ENCODE measurements at places on chromosomes 3 and 15. TPM values are rescaled to one million over a fixed set of nuclear protein-coding genes. Genes with fewer than 3 reads are reported as not detected.

SPESP1 gene
- not detected for total RNA-seq

GRCh38 chr15:85024509-85025336 is 43.1 kb downstream of the PDE8A start:
- DNase-seq, result no peak

DNA sequence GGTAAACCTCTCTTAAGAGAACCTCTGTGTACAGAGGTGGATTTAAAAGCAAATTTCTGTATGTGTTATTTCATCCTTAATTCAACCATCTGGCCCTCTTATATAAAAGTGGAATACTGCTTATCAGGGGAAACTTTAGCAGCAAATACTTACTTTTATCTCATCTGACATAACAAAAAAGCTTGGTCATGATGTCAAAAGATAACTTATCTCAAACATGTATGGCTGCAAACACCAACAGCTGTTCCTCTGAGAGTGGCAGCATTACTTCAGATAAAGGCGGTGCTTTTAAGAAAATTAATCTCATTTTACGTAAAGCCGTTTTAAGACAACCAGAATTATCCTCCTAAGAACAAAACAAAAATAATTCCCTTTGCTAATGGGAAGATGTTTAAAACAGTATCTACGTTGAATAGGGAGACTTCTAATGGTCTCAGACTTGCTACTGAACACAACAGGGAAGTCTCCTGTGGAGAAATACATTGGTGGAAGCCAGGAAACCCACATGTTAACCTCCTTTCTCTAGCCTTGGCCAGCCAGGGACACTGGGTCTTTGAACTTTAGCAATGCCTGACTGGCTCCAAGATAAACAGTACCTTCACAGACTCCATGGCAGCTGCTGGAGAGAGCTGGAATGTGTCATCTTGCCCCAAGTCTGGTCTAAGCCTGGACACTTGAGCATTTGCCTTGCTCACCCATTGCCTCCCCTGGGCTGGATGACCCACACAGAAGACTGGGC is 18.1 kb downstream of the ARRDC4 start:
- DNase-seq, result no peak

ITIH1 gene
- 0.85 TPM for total RNA-seq

KNG1 gene
- 0.47 TPM for total RNA-seq

TJP1 gene
- not detected for total RNA-seq

All from T-cell (primary cell).